D721Med (cell line): ENCODE measurements at places on chromosomes 2 and 18.
A peak's percentile ranks its signal among the peaks of the same experiment; 100 is the strongest.

GRCh38 chr2:145741181-145741580, 1221.3 kb upstream of the ZEB2 start:
- no peak for DNase-seq

- no peak for DNase-seq
Measured at GRCh38 chr2:62435720-62436119, 70.3 kb downstream of the TMEM17 start.

DNA sequence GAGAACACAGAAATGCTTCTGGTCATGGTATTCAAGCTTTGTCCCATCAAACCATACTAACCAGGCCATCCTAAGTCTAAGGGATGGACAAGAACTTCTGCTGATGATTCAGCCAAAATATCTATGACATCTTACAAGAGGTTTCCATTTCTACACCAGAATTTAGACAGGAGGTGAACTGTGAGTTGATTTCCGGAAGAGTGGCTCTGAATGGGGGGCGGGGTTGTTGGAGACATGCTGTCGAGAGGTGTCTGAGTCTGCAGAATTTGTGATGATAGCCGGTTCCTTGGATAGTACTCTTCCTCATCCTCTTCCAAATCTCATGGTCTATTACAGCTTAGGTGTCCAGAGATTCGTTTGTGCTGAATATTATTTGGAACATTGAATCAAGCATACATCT, 408.7 kb upstream of the TCF4 start:
- no peak for DNase-seq

GRCh38 chr2:47658646-47659320, 124.2 kb upstream of the MSH6 start:
- no peak for DNase-seq

GRCh38 chr2:72770879-72771461, 54.9 kb downstream of the EXOC6B start:
- DNase-seq: peak; percentile 28

GRCh38 chr2:111160758-111161157, 40.0 kb downstream of the BCL2L11 start:
- DNase-seq: no peak

DNA sequence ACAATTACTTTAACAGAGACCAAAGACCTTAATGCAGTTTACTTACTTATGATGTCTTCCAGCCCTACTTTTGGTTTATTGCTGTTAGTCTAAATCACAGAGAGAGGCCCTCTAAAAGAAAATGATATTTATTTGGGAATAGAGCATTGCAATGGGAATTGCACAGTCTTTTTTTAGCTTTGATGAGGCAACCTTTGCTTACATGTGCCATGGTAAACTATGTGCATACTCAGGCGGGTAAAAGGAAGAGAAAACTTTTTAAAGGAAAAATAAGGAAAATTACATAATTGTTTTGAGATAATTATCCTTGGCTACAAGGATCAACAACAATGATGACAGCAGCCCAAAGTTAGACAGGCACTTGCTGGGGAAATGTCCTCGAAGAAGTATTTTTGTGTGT, 78.6 kb downstream of the EFEMP1 start:
- no peak for DNase-seq

DNA sequence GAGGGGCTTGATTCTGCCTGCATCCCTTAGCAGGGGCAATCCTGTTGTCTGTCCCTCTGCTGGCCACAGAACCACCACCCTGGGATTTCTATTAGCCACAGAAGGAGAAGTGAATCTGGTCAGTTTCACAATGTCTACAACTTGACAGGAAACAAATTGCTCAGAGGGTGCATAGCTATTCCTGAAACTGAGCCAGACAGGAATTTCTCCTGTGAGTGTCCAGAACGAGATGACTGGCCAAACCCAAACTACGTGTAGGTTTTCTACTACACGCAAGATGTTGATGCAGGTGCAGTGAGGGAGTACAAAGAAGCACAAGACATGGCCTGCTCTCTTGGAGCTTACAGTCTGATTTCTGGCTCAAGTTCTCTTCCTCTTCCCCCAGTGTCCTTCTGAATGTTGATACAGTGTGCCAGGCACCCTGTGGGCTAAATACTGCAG, 201.9 kb downstream of the CLIP4 start:
- DNase-seq: no peak

GRCh38 chr2:111668274-111668616, 215.7 kb downstream of the ANAPC1 start:
- DNase-seq: no peak

GRCh38 chr2:178213991-178214390, 19.7 kb downstream of the OSBPL6 start:
- DNase-seq: no peak

DNA sequence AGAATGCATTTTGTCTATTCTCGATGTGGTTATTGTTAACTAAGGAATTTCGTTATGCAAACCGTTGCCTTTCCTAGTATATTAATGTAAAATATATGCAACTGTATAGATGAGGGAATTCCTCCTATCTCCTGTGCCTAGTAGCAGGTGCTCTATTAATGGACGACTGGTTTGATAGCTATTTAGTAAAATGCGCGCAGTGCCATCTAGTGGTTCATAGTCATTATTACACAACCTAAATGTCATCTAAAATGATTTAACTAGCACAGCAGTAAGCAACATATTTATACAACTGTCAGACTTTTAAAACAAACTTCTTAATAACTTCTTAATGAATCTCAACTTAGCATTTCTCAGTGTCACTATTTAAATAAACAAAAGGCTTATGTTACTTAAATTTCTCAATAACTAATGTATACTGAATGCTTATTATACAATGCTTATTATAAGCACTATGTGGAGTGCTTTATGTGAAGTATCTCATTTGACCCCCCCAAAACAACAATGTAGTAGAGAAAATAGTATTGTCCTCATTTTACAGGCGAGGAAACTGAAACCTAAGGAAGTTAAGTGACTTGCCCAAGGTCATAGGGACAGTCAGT, 77.9 kb downstream of the DTNA start:
- peak; percentile 43 for DNase-seq

DNA sequence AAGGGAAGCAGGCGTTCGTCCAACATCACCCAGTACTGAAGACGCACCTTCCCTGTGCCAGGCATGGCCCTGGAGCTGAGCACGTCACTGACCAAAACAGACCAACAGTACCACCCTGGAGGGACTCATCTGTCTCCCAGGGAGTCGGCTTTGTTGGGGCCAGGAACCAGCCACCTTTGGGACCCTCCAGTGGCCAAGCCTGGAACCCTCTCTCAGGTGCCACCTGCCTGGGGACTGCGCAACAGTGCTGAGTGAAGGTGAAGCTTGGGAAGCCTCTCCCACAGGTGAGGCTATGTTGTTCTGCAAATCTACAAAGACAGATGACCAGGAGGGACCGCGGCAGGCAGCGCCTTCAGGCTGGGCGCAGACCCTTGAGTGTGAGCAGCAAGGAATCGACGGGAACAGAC, 91.4 kb upstream of the OTOS start:
- no peak for DNase-seq

DNA sequence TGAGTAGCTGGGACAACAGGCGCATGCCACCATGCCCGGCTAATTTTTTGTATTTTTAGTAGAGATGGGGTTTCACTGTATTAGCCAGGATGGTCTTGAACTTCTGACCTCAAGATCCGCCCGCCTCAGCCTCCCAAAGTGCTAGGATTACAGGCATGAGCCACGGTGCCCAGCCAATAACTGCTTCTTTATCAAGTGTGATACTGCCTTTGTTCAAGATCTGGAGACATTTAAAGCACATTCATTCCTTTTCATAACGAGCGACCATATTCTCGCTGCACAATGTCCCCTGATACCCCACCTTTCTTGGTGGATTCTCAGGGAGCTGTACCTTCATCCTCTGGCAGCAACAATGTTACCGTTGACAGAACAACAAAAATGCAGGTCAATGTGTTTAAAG, 75.4 kb downstream of the PIEZO2 start:
- no peak for DNase-seq

- DNase-seq: no peak
Measured at GRCh38 chr2:172674034-172674967, 61.3 kb upstream of the RAPGEF4 start.

DNA sequence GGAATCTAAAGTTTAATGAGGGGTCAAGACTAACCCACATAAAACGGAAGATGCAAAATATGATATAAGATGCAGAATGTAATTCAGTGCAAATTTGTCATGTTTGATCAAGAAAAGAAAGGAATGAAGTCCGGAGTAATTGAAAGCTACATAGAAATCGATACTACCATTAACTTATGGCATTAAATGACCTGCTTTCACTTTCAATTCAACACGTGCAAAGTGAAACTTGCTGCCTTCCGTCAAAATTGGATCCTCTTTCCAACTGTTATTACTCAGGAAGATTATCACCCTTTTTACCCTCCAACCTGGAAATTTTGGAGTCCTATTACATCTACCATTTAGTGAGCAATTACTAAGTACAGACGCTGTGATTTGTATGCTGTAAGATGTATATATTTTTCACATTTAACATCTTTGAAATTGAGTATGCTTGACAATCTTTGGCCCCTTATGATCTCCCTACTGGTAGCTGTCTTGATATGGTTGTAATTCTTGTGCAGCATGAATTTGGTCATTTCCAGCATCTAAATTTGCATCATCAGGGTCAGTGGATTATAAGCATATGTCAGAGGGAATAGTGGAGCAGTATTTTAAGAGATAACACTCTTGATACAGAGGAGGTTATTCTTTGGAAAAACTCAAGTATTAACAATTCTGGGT, 18.6 kb downstream of the UNC80 start:
- DNase-seq: no peak

- DNase-seq: no peak
Measured at GRCh38 chr2:202848813-202849212, 22.8 kb downstream of the ICA1L start.

- DNase-seq: no peak
Measured at GRCh38 chr2:120441744-120442471, 96.0 kb downstream of the INHBB start.

DNA sequence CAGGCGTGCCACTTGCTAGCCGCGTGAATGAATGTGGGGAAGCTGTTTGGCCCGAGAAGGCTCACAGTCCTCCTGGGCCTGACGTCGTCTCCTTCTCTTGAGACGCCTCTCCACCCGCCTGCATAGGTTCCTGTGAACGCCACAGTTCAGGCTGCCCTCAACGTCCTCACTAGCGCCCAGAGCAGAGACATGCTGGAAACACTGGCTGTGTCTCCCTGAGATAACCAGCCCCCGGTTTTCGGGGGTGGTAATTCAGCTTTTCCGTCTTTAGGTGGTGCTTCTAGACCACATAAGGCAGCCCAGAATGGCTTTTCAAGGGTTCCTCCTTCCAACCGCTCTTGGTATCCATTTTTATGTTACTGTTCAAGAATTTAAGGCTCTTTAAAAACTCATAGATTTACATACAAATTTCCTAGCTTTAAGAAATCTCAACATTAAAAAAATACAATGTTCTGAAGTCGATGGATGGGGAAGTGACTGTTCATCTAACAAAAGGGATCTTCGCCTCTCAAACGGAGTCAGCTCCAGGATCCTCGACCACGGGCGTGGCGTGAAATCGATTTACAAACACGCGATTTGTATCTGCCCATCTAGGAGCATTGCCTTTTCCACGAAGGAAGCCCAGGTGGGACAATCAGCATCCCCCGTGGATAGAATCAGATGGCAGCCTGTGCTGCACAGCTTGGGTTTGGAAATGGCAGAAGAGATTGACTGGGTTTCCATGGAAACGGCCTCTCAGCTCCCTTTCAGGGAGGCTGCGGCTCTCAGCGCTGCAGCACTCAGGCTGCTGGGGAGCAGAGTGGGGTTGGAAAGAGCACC, 110.6 kb upstream of the PXDN start:
- peak; percentile 37 for DNase-seq

- no peak for DNase-seq
Measured at GRCh38 chr2:140457483-140457882, 1673.3 kb downstream of the LRP1B start.

DNA sequence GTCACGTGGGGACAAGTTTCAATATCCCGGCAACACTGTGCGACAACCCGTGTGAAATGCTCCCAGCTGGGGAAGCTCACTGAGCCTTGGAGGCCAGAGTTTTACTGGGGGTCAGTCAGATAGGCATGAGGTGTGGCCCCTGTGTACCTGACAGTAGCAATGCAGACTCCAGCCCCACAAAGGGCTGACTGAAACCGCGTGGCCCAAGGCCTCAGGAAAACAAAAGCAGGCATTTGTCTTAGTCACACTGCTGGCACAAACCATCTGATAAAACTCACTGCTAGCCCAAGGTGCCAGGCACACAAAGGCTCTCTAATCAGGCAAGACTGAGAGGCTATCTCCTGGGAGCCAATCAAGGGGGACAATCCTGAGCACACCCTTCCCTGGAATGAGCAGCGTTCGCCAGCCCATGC, 786.6 kb upstream of the RAB6C start:
- DNase-seq: no peak

- no peak for DNase-seq
Measured at GRCh38 chr2:127235082-127235702, 15.1 kb upstream of the CYP27C1 start.

- no peak for DNase-seq
Measured at GRCh38 chr2:201432621-201433393, 18.5 kb downstream of the TRAK2 start.

GRCh38 chr2:226631671-226632070, 167.9 kb downstream of the IRS1 start:
- DNase-seq: no peak

DNA sequence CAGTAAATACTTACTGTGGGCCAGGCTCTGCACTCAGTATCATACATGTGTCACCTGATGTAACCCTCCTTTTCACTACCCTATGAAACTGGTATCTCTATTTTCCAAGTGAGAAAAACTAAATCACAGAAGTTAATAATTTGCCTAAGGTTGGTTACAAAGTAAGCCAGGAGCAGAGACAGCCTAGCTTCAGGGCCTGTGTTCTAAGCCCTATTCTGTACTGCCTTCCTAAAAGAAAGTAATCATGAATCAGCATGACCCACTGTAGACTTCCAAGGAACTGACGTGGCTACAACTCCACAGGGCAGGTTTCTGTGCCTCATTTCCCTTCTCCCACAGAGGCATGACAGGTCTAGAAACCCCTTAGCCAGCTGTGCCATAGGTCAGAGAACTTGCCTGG, 14.3 kb downstream of the ZNF142 start:
- DNase-seq: no peak

- no peak for DNase-seq
Measured at GRCh38 chr2:199777916-199778315, 73.1 kb downstream of the FTCDNL1 start.
